Retina (tissue), 1 donor: ENCODE measurements at places on chromosomes 2 and 18.

DNA sequence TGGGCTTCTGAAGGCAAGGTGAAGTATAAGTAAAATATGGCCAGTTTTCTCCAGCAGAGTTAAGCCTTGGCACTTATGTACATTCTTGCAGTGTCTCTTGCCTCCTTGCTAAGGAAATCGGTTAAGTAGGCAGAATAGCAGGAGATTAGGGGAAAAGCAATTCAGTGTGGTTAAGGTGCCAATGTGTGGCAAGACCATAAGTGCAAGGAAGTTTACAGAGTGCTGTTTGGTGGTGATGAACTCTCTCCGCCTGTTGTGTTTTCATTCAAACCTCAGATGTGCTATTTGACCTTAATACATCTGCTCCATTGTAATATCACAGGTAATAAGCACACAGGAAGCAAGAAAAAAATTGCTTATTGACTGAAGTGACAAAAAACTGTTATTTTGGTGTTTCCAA, 156.1 kb downstream of the MGAT5 start:
- DNase-seq = no peak

- no peak for DNase-seq
Measured at GRCh38 chr18:11864471-11864870, 13.3 kb downstream of the CHMP1B start.

DNA sequence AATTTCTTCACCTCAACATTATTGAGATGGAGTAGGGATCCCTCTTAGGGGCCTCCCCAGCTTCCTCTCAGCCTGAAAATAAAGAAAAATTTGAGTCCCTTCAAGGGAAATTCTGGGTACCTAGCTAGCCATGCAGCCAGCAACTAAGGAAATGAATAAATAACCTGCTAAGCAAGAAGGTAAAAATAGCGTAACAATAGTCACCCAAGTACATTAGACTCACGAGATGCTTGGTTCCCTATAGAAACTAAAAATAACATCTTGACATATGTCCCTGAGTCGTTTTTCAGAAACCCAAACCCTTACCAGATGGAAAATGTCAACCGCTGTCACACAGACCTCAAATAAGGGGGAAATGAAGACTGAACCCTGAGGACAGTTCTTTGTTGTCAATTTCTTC, 51.9 kb downstream of the CACNB4 start:
- no peak for DNase-seq

GRCh38 chr2:236643480-236643879, 73.9 kb downstream of the ACKR3 start:
- DNase-seq = no peak

DNA sequence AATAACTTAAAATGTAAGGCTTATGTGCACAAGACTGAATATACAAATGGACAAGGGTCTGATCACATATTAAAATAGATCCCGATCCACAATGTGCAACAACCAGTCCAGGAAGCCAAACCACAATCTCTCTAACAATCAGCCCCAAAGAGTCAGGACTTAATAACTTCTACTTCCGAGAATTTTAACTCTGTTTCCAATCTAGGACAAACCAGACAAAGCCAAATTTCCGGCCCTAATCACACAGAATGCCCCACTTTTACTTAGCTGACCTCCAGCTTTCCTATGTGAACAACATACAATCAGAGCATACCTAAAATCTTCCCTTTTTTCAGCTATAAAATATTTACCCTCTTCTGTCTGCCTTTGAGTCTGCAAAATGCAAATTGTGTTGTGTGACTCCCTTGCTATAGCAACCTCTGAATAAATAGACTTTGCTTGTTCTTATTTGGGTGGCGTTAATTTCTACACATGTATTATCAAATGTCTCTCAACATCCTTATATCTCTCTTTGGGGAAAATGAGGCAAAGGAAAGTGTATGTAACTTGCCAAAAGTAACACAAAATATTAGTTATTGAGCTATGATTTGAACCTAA, 381.9 kb upstream of the MC4R start:
- no peak for DNase-seq

DNA sequence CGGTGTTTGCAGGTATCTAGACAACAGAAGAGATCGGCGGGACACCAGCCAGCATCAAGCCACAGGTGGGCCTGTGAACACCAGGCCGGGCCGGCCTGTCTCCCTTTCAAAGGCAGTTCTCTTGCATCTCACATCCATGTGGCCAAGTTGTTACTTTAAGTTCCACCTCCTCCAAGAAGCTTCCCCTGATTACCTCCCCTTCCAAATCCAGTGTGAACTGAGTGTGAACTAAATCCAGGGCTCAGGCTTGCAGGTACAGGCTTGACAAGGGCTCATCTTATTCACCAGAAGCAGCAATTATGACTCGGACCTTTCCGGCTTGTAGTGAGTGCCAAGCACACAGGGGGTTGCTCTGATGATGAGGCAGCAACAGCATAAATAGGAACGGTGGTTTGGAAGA, 3.9 kb downstream of the CRACDL start:
- no peak for DNase-seq

DNA sequence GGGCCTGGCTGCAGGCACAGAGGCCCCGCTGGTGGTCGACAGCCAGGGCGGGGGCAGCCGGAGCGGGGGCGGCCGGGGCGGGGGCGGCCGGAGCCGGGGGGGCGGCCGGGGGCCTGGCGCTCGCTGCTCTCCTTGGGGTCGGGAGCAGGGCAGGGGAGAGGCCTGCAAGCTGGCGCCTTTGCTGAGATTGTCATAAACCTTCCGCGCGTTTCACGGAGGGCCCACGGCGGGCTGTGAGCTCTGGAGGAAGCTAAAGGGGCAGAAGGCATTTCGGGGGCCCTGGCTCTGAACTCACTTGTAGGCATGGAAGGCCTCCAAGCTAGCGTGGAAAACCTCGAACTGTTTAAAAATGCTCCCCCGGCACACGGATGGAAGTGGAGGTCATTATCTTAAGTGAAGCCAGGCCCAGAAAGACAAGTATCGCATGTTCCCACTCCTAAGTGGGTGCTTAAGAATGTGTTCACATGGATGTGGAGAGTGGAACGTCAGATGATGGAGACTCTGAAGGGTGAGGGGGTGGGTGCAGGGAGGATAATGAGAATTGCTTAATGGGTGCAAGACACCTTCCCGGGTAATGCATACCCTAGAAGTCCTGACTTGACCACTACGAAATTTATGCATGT, 629 bp downstream of the PRELID3A start:
- DNase-seq = peak; percentile 69

DNA sequence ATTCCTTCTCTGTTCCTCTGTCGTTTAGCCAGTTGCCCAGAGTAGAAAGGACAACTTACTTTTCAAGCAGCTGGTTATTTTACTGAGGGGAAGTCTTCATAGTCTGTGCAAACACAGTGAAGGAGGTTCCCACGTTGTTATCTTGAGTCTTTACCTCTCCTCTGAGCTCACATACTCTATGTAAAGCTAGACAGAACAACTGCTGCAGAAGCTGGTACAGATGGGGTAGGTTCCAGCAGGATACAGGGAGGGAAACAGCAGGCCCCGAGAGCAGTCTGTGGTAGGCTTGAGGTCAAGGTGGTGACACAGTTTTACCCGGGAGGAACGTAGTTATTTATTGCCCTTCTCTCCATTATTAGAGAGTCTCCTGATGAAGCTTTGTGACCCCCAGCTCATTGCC, 93.4 kb upstream of the LDLRAD4 start:
- DNase-seq = no peak

DNA sequence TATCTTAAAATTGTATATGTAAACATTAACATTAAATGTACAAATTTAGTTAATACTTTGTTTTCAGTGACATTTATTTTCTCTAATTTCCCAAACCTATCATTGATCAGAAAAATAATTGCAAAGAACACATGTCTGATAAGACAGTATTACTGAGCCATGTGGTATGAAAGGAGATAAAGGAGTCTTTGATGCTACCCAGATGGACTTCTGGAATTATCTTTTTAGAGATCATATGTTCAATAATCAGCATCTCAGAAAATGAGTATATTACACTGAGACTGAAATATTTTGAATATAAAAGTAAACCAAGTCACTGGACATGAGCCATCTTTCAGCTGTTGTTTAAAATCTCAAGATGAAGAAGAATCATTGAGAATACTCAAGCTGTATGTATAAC, 153.3 kb downstream of the PHLPP1 start:
- DNase-seq = no peak

DNA sequence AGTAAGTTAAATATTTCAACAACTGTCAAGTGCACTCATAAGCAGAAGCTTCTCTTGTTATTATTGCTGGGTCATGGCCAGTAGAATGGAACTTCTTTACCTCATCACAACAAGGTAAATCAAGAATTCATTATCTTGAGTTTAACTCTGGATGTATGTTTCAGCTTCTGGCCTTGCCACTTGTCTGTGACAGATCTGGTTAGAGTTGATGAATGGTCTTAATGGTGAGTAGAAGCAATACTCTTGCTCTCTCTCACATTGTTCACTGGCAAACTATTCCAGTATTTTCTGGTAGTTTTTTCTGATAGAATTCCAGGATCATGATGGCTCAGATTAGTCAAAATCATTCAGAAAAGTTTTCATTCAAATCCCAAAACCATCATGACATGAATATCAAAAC, 51.3 kb upstream of the NR4A2 start:
- DNase-seq = no peak

- DNase-seq = no peak
Measured at GRCh38 chr2:8433390-8433789, 248.5 kb upstream of the ID2 start.

- DNase-seq = no peak
Measured at GRCh38 chr18:74921057-74921820, 287.7 kb downstream of the PTGR3 start.

DNA sequence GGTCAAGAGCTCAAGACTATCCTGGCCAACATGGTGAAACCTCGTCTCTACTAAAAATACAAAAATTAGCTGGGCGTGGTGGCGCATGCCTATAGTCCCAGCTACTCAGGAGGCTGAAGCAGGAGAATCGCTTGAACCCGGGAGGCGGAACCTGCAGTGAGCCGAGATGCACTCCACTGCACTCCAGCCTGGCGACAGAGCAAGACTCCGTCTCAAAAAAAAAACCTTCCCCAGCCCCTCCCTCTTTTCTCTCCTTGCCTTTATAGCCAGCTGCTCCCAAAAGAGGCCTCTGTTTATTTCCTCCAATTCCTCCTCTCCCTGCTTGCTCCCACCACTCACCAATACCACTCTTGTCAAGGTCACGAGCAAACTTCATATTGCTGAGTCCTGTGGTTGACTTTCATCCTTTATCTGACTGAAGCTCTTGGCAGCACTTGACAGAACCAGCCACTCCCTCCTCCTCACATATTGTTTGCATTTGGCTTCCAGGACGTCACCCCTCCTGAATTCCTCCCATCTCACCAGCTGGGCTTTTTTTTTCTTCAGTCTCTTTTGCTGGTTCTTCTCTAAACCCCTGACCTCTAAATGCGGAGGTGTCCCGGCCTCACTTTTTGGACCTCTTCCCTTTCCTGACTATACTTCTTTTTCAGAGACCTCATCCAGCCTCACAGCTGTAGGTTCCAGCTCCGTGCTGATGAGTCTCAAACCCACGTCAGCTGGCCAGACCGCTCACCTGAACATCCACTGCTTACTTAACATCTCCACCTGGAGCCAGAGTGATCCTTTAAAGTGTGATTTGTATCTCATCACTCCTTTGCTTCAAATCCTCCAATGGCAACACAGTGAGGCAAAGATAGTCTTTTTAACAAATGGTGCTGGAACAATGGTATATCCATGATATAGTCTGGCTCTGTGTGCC, 84.6 kb upstream of the CAB39 start:
- no peak for DNase-seq

GRCh38 chr2:167890739-167891138, 356.7 kb downstream of the STK39 start:
- no peak for DNase-seq

DNA sequence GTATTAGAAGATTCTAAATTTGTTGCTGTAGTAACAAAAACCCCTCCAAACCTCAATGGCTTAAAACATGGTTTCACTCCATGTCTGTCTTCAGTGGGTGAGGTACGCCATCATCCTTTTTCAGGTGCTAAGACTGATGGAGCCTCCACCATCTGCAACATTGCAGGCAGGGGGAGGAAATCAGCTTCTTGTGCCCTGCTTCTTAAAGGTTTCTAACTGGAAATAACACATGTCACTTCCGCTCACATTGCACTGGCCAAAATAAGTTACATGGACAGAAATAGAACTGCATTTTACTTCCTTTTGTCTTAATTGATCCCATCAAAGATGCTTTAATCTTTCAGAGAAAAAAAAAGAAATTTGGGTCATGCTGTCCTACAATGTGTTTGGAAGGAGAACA, 94.1 kb downstream of the GALNT3 start:
- DNase-seq = no peak

- no peak for DNase-seq
Measured at GRCh38 chr2:104043864-104044263, 810.1 kb upstream of the POU3F3 start.

- DNase-seq = no peak
Measured at GRCh38 chr2:233764761-233765160, 4.7 kb downstream of the UGT1A1 start.

GRCh38 chr2:170586571-170587095, 128.5 kb upstream of the SP5 start:
- DNase-seq = no peak

DNA sequence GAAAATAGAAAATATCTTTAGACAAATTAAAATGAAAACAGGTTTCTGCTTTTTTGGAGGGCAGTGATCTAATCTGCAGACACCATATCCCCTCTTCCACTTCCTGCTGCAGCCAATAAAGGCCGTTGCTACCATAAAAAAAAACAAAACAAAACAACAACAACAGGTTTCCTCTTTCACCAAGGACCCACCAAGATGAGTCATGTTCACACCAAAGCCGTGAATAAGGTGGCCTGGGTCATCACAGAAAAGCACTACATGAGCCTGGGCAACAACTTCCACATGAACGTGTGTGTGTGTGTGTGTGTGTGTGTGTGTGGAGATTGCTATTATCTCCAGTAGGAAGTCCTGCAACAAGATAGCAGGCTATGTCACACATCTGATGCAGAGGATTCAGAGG, 24.8 kb upstream of the TFCP2L1 start:
- DNase-seq = no peak

GRCh38 chr2:161662373-161662772, 38.2 kb downstream of the SLC4A10 start:
- DNase-seq = no peak

- no peak for DNase-seq
Measured at GRCh38 chr2:237982039-237982725, 15.4 kb downstream of the UBE2F start.

DNA sequence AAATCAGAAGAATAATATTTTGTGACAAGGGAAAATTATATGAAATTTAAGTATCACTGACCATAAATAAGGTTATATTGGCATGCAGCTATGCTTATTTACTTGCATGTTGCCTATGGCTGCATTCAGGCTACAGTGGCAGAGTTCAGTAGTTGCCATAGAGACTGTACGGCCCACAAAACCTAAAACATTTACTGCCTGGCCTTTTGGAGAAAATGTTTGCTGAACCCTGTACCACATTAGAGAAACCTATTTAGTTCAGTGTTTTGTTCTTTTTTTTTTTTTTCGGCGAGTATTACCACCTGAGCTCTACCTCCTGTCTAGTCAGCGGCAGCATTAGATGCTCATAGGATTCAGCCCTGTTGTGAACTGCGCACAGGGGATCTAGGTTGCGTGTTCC, 163.7 kb downstream of the MCFD2 start:
- no peak for DNase-seq
